ENCODE measurements at places on chromosomes 1 and 21.

DNA sequence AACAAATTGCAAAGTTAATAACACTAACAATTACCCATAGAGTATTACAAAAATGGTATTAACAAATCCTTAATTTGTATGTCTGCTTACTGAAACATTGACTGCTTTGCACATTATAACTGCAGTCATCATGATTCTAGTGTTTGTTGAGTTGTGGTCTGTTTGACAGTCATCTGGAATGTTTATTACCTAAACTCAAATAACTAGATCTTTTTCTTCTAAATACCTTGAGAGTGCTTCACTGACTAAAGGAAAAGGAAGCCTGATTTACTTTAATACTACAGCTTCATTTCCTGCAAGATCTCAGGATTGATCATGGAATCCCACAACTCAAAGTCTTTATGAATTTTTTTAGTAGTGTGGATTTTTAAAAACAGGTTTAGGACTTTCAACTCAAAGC lies 70.0 kb downstream of the HMCN1 start:
- no peak for DNase-seq

DNA sequence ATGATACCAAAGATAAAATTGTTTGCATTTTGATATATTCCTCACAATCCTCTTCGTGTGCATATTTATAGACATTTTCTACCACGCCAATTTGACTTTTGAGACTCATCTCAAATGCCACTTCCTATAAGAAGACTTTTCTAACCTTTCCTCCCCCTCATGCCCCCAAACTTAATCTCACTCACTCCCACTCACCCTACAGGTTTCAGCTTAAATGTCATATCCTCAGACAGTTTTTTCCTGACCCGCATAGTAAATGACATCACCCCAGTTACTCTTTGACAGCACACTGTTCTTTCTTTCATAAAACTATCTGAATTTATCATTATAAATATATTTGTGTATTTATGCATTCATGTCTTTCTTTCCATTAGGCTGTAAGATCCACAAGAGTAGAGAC lies 29.6 kb upstream of the RGS8 start:
- DNase-seq = no peak

GRCh38 chr1:229031061-229031460 lies 239.8 kb upstream of the RAB4A start:
- DNase-seq = no peak

DNA sequence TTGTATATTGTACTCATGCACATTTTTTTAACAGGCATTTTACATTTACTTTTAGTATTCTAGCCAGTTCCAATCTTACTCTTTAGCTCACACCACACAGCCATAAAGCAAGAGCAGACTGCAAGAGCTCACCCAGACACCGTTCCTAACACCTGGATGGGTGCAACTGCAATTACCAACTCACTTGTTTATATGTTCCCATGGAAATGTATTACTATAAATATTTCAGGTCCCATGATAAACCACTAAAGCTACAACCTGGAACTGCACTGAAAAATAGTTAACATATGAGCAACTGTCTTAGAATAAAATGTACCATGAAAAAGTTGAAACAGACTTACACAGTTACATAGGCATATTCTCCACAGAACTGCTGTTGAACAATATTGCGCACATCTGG lies 30.8 kb downstream of the USP48 start:
- DNase-seq = no peak

GRCh38 chr1:196857188-196857587 lies 30.7 kb upstream of the CFHR4 start:
- no peak for DNase-seq

DNA sequence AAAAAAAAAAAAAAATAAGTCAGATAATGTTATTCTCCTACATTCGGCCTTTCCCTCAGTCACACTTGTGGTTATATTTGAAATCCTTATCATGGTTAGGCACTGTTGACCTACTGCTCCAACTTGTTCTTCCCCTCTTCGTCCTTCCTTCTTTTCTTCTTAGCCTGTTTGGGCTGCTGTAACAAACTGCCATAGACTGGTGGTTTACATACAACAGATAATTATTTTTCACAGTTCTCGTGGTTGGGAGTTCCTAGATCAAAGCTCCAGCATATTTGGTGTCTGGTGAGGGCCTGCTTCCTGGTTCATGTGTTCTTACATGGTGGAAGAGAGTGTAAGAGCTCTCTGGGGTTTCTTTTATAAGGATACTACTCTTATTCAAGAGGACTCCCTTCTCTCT lies 73.4 kb downstream of the RABGAP1L start:
- DNase-seq = no peak

GRCh38 chr1:10776190-10776905 lies 20.1 kb downstream of the CASZ1 start:
- no peak for DNase-seq

DNA sequence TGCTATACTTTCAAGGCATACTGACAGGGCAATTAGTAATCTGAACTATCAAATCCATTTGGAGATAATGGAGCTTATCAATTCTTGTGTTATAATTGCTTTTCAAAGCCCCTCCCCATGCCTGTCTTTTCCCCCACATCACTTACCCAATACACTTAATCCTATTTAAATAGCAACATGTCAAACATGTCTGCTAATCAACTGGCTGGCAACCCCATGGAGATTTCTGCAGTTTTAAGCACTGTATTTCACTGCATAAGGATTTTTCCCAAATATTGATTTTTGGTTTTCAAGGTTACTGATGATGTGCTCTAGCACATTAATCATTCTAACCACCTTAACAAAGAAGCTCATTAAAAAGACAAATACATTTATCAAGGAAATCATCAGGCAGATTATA lies 800.3 kb downstream of the PLA2G4A start:
- no peak for DNase-seq

GRCh38 chr1:197180252-197180878 lies 33.9 kb upstream of the ASPM start:
- no peak for DNase-seq

- DNase-seq = no peak
Observed at GRCh38 chr1:110811529-110811928, 61.4 kb upstream of the CD53 start.

DNA sequence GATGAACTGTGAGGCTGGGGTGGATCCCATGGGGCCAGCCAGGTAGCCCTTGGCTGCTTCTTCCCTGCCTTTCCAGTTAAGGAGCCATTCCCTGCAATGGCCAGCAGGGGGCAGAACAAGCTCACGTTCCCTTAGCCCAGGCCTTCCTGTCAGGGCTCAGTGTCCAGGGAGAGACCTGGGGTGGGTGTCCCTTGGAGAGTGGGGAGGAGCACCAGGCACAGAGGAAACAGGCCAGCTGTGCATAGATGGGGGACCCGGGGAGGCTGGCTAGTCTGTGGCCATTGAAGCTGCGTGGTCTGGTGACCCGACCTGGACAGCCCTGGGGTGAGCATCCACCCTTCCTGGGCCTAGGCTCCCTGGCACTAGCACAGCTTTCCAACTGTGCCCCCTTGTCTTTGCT lies 13.2 kb upstream of the EPS8L3 start:
- peak; percentile 88 for DNase-seq

DNA sequence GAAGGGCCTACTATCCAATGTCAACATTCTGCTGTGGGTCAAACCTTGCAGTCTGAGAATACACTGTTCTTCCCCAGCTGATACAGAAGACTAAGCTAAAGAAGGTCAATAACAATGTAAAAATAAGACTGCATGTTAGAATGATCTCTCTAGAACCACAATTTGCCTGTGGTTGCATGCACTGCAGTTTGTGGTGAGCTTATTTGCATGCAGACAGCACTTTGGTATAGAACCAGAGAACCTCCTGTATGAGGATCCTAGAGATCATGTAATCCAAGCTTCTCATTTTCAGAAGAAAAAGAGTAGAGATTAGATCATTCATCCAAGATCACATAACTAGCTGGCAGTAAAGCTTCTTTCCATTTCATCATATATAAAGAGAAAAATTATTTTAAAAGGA lies 15.8 kb downstream of the SYNJ1 start:
- DNase-seq = no peak

All from activated T-cell treated with anti-CD3 and anti-CD28 coated beads, Interleukin-2, amount 50 U/mL, for 48 hours (primary cell).